Ecto neural progenitor cell (in vitro differentiated cells): ENCODE measurements at places on chromosomes 4 and X.

DNA sequence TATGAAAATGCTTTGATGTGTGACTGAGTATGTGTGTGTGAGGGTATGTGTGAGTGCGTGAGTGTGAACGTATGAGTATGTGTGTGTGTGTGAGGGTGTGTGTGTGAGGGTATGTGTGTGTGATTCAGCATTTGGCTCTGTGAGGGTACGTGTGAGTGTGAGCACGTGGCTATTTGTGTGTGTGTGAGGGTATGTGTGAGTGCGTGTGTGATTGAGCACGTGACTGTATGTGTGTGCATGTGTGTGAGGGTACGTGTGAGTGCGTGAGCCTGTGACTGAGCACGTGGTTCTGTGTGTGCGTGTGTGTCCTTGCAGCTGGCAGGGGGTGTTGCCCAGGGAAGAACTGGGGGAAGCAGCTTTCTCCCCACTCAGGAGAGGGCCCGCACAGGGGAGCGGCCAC, 16.1 kb upstream of the PPP2R3B start:
- no peak for DNase-seq

DNA sequence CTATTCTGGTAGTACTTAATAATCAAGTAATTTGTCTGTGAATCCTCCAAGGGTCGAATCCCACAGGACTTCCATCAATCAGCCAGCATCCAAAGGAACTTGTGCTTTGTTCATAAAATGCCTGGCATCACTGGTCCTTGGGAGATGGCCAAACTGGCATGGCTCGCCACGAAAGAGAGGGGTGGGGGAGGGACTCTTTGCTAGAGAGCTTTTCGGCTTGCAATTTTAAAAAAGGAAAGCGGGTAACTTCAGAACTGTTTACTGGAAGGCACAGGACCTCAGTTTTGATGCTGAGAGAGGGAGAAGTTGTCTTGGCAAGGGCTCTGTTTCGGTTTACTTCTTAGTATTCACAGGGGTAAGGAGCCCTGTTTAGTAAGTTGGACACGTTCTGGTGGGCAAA, 79.4 kb upstream of the FHL1 start:
- DNase-seq: no peak

GRCh38 chrX:38268011-38268410, 47.3 kb upstream of the SRPX start:
- no peak for DNase-seq

- no peak for DNase-seq
These were observed 290.2 kb downstream of the FBXW7 start for GRCh38 chr4:152245680-152246079.

DNA sequence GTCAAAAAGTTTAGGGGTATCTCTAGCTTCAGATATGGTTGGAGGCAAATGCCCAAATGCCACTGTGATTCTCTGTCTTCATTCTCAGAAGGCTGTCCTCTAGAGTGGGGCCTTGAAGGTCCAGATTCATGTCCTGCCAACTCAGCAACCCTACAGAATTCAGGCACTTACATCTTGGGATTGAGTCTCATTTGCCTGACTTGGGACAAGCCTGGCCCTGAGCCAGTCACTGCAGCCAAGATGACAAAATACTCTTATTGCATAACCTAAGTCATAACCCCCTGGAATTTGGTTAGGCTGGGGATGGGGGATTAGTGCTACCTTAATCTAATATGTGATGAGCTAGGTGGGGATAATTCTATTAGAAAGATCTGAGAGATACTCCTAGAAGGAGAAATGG, 100.5 kb downstream of the AREG start:
- no peak for DNase-seq

DNA sequence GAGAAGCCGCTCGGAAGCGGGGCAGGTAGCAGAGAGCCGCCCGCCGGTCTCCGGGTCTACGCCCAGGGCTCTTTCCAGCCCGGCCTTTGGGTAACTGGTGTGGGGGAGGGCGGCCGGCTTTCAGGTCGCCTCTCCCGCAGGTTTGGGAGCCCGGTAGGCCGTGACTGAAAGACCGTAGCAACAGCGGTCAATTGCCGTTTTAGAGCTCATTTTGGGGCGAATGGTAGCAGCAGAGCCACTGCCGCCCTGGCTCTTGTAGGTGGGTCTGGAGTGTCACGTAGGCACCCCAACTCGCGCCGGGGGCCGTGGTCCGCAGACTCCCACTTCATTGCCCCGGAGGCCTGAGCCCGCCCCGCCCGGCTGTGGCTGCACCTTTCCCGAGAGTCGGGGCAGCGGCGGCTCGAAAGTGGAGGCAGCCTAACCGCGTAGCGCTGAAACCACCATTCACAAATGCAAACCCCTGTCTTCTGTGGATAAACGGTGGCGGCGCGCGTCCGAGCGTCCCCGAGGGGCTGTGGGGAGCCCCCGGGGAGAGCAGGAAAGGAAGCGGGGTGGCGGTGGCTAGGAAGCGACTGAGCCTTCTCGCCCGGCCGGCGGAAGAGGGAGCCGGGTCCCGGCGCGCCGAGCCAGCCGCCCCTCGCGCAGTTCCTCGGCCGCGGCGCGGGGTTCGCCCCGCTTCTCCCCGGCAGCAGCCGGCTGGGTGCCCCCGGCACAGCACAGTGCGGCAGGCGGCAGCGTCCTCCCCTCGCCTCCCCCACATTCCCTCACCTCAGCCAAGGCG, 2185.1 kb upstream of the TENM3 start:
- DNase-seq: peak; percentile 71
